ENCODE measurements at places on chromosomes 6 and 20.

- DNase-seq: no peak
Observed at GRCh38 chr6:135093578-135093977, 39.0 kb upstream of the HBS1L start.

- DNase-seq: no peak
Observed at GRCh38 chr20:57131601-57132391, 134.6 kb downstream of the BMP7 start.

GRCh38 chr6:14063756-14064155 is 53.8 kb upstream of the CD83 start:
- no peak for DNase-seq

- no peak for DNase-seq
Observed at GRCh38 chr20:61047515-61047914, 204.5 kb upstream of the CDH4 start.

DNA sequence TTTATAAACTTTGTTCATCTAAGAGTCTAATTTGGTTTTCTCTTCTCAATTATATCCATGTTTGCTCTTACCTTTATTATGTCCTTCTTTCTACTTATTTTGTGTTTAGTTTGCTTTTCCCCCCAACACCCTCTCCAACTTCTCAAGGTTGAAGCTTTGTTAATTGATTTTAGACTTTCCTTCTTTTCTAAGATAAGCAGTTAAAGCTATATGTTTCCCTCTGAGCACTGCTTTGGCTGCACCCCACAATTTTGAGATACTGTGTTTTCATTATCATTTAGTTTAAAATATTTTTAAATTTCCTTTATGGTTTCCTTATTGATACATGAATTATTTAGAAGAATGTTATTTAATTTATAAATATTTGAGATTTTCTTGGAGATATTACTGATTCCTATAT is 13.9 kb upstream of the BEND6 start:
- DNase-seq: no peak

- no peak for DNase-seq
Observed at GRCh38 chr6:90256698-90257485, 39.8 kb downstream of the BACH2 start.

DNA sequence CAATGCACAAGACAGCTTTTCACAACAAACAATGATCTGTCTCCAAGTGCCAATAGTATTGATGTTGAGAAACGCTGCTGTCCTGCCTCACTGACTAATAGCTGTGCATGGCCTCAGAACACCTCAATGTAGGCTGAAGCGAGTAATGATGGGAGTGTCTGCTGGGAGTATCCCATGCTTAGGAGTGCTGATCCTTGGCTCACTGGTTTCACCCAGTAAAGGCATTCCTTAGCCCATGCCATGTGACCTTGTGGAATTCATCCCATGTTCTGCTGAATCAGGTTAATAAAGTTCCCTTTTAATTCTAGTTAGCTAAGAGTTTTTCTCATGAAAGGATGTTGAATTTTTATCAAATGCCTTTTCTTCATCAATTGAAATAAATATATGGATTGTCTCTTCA is 3.8 kb upstream of the WFDC12 start:
- DNase-seq: no peak

DNA sequence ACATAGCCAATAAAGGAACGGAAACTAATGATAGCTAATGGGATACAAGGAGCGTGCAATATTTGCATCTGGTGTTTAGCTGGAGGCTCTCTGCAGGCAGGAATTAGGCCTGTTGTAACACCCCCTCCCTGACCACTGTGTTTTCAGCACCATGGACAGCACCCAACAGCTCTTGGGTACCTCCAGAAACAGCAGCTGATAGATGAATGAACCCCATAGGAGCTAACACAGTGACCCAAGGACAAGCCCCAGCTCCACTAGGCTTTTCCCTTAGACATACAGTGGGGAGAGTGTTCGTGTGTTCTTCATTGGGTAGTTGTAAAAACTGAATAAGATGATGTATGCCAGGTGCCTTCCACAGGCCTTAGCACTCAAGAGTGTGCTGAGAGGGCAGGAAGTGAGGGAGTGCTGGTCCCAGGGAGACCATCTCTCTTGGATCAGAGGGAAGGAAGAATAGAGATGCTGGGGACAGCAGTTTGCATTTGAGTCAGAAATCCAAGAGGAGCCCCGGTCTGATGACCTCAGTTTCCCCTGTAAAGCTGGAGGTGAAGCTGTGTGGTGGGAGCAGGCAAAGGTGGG is 161.3 kb downstream of the PHACTR3 start:
- DNase-seq: no peak

DNA sequence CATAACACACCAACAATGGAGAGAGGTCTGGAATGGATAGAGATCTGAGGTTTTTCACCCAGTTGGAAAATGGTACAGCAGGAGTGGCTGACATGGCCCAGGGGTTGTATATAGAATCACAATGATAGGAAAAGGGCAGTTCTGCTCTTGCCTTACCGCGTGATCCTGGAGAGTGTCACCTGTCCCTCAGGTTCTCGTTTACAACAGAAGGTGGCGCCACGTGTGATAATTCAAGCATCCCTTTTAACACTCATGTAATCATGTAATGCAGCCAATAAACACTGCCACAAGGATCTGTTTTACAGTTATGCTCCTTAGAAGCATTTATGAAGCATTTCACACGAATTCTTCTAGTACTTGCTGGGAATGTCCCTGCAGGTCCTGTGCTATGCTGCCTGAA is 12.9 kb upstream of the WFDC2 start:
- DNase-seq: no peak

DNA sequence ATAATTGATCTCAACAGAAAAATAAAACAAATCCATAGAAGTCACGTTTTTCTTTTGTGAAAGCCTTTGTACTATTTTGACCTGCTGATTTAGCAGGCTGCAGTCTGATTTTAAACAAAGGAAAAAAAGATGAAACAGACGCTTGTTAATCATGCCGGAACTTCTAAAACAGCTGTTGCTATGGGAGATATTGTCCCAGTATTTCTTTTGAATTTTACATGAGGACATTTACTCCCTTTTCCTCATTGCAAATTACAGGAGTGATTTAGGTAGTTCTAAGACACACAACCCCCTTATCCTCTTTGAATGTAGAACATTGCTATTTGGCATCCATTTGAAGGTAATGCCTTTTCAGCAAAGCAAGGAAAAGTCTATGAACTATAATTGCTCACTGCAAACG is 416.1 kb downstream of the BCKDHB start:
- DNase-seq: no peak

DNA sequence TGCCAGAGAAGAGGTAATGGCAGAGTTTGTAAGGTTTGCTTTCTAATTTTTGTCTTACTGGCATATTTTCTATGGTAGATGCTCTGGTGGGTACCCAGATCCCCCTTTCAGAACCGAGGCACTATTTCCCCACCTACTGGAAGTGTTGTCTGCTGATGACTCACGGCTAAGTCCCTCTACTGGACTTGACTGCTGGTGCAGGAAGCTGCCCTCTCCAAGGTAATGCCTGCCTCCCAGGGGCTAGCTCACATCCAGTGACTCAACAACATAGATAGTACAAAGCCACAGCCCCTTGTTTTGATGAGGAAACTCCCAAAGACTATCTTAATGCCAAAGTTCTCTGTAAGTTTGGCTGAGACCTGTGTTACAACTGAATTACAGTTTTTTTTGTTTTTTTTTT is 285.4 kb upstream of the FLRT3 start:
- no peak for DNase-seq

- no peak for DNase-seq
Observed at GRCh38 chr6:139423971-139424667, 49.7 kb upstream of the CITED2 start.

DNA sequence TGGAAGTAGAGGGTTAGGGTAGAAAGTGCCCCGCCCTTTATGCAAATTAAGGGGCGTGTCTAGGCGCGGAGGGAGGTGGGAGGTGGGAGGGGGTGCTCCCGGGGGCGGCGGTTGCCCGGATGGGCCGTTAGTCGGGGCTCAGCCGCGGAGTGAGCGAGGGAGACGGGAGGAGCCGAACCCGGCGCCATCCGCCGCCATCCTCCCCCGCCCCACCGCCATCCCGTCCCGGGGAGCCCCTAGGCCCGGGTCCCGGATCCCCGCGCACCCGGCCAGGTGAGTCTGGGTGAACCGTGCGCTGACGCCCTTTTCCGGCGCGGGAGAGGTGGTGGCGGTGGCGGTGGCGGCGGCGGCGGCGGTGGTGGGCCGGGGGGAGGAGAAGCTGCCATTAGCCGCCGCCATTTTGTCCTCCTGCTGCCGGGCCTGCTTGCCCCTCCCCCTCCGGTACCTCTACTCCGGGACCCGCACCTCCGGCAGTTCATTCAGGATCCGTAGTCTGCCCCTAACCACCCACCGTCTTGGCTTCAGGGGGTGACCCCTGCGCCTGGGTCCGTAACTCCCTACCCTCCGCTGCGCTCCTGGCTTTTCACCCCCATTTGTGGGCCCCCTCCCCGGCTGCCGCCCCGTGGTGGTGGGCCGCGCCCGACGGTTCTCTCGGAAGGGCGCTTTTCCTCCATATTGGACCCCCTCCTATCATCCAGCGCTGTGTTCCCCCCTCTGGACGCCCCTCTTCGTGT is at the start of gene PRRC2A:
Gene PRRC2A, plus strand, starts transcription at position 130 of the 734 bp plus-strand sequence. CDS start 2,075 bp downstream, outside the sequence.
- DNase-seq: peak; percentile 94

DNA sequence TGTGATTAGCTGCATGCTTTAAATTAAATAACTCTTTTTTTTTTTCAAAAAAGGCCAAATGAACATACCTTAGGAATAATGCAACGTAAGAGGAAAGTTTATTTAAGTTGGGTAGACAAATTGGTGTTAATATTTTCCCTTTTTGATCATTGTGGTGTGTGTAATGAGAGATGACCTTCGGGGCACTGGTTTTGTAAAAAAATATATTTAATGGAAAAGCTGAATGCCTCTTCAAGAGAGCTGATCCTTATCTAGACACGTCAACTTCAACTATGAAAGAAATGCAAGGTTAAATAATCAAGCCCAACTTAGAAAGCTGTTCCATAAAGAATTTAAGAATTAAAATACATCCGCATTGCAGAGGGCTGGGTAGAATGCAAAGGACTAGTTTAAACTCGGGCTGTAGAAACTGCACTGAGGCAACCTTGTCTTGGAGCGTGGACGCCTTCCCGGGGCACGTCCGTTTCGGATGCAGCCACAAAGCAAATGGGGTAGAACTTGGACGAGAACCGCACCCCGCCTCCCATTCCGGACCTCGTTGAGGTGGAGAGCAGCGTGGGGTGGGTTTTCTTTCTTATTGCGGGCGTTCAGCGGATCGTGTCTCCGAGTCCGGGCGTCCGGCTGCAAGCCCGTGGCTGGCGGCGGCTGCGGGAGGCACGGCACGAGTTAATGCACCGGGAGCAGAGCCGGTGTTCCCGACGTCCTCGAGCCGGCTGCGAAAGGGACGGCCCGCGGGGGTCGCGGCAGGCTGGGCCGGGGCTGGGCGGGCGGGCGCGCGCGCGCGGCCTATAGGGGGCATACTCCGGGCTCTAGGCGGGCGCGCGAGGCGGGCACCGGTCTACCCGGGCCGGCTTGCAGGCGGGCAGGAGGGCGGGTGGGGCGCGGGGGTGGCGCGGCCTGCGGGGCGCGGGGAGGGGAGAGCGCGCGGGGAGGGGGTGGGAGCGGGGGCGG is 1.9 kb downstream of the JARID2 start:
- peak; percentile 15 for DNase-seq

DNA sequence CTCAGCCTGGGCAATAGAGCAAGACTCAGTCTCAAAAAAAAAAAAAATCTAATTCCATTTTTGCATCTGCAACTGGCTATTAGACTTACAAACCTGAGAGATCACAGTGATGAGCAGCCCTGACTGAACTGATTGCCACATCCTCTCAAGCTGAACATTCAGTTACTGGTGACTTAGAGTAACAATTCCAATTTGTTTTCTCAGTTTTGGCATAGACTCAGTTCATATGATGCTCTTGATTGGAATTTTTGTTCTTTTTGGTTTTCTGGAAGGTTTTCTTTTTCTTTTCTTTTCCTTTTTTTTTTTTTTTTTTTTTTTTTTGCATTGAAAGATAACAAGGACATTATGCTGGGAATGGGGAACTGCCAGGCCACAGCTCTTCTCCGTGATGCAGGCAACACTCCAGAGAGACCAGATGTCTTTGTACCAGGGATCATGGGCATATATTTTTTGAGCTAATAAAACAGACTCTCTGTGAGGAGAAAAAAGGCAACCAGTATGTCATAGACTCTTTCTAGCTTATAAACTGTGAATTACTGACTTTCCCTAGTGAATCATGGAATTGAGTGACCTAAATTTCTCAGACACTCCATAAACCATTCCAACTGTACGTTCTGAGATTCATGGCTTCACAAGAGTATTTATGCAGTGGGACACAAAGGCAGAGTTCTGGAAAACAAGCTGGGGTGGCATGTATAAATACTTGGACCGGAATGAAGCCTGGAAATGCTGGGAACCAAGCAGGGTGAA is 86.0 kb upstream of the SLC2A12 start:
- DNase-seq: no peak
